ENCODE measurements at places on chromosomes 7 and 10. TPM values are rescaled to one million over a fixed set of nuclear protein-coding genes. Genes with fewer than 3 reads are reported as not detected.
A peak's percentile ranks its signal among the peaks of the same experiment; 100 is the strongest.

GRCh38 chr7:73353243-73353642, 25.3 kb downstream of the FKBP6 start:
- no peak overlapping the region for H3K27ac ChIP-seq
- H3K4me3 ChIP-seq = no peak overlapping the region
- H3K36me3 ChIP-seq = no peaks in the 10 kb centered on the region
- H3K4me1 ChIP-seq = peaks cover 4% of the 10 kb centered on the region
- H3K27me3 ChIP-seq = peaks cover 2% of the 10 kb centered on the region

Gene LGI1
- total RNA-seq = 0.29 TPM

DNA sequence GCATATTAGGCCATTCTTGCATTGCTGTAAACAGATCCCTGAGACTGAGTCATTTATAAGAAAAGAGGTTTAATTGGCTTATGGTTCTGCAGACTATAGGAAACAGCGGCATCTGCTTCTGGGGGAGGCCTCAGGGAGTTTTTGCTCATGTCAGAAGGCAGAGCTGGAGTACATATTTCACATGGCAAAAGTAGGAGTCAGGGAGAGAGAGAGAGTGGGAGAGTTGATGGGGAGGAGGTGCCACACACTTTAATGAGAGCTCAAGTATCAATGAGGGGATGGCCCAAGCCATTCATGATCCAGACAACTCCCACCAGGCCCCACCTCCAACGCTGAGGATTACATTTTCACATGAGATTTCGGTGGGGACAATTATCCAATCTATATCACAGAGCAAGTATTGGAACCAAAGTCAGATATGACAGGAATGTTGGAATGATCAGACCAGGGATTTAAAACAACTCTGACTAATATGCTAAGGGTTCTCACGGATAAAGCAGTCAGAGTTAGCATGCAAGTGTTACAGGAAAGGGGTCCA, 795.3 kb upstream of the CELF2 start:
- H3K4me3 ChIP-seq = no peak overlapping the region
- no peaks in the 10 kb centered on the region for H3K27me3 ChIP-seq
- H3K36me3 ChIP-seq = no peaks in the 10 kb centered on the region

Gene HTRA1
- 413 TPM for total RNA-seq

GRCh38 chr7:24970676-24971075, 9.3 kb downstream of the OSBPL3 start:
- peak overlapping the region; percentile 96 for H3K27ac ChIP-seq
- no peaks in the 10 kb centered on the region for H3K36me3 ChIP-seq
- peaks cover 54% of the 10 kb centered on the region for H3K4me1 ChIP-seq
- no peaks in the 10 kb centered on the region for H3K27me3 ChIP-seq
- peak overlapping the region; percentile 47 for H3K4me3 ChIP-seq

DNA sequence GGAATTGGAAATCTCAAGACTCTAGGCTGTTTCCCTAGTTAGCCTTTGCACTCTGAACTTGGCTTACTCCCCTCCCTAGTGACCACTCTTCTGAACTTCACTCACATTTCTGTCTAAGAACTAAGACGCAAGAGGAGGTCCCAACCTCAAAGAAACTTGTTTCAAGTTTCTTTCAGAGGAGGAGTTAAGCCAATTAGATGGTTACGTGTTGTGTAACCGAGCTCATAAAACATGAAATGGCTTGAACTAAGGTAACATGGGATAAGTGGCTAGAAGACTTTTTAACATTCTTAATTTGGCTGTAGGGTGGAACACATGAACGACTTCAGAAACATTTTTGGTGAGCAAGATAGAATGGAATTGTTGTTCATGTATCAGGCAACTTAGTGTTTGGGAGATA, 39.5 kb upstream of the SEC61G start:
- DNase-seq = no peak
- H3K36me3 ChIP-seq = no peaks in the 10 kb centered on the region
- H3K27ac ChIP-seq = no peak overlapping the region
- no peaks in the 10 kb centered on the region for H3K4me1 ChIP-seq
- H3K4me3 ChIP-seq = no peak overlapping the region
- no peaks in the 10 kb centered on the region for H3K27me3 ChIP-seq

- peaks cover 13% of the 10 kb centered on the region for H3K4me1 ChIP-seq
- peak; percentile 65 for DNase-seq
- H3K4me3 ChIP-seq = no peak overlapping the region
Observed at GRCh38 chr7:100893910-100894721, 1.6 kb downstream of the ACHE start.

DNA sequence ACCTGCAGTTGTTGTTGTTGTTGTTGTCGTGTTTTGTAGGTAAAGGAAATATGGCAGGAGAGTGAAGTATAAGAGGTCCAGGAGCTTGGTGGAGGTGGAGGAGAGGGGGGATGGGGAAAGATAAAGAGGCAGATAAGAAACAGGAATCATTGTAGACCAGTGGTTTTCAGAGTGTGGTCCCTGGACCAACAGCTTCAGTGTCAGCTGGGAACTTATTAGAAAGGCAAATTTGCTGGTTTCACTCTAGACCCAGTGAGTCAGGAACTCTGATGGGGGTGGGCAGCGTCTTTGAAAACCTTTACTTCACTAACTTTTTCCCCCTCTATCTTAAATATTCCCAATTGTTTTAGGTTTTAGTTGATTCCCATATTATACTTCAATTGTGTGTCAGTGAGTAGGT, 241.5 kb downstream of the AUTS2 start:
- no peak overlapping the region for H3K4me3 ChIP-seq
- no peak overlapping the region for H3K27ac ChIP-seq
- no peaks in the 10 kb centered on the region for H3K36me3 ChIP-seq
- no peak for DNase-seq

GRCh38 chr7:85851571-85852193, 664.8 kb upstream of the SEMA3D start:
- H3K36me3 ChIP-seq = no peaks in the 10 kb centered on the region
- H3K27ac ChIP-seq = no peak overlapping the region
- no peak overlapping the region for H3K4me3 ChIP-seq
- H3K4me1 ChIP-seq = no peaks in the 10 kb centered on the region
- DNase-seq = peak; percentile 64
- H3K27me3 ChIP-seq = no peaks in the 10 kb centered on the region

- H3K27ac ChIP-seq = no peak overlapping the region
- peaks cover 81% of the 10 kb centered on the region for H3K27me3 ChIP-seq
- DNase-seq = no peak
- H3K36me3 ChIP-seq = no peaks in the 10 kb centered on the region
- H3K4me1 ChIP-seq = no peaks in the 10 kb centered on the region
Observed at GRCh38 chr7:26375726-26376174, 84.1 kb downstream of the SNX10 start.

All from osteoblast (primary cell).